GF-D8 (cell line): ENCODE measurements at places on chromosomes 11 and 22.

DNA sequence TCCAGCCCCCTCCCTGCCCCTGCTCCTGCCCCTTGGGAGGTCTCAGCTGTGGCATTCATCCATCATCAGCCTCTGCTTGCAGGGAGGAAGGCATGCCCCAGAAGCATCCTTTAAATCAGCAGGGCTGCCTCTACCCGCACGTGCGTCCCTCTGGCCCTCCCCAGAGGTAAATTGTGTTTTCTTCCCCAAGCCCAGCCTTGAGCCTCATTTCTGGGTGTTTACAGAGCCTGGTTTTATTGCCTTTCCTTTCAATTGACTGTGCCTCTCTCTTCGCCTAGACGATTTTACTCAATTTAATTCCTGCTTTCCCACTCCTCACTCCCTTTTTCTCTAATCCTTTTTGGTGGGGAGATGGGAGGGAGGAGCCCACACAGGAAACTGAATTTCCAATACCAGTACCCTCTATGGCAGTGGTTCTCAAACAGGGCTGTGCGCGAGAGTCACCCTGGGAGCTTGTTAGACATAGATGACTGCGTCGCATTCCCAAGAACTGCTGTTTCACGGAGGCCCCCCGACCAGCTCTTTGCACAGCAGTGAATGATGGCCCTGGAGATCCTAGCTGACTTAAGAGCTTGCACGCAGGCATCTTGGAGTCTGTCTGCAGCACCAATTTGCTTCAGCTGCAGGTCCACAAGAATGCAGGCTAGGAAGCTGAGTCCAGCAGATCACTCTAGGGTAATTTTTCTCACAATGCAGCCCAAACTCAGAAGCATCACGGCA is 15.1 kb upstream of the OAF start:
- DNase-seq = no peak

DNA sequence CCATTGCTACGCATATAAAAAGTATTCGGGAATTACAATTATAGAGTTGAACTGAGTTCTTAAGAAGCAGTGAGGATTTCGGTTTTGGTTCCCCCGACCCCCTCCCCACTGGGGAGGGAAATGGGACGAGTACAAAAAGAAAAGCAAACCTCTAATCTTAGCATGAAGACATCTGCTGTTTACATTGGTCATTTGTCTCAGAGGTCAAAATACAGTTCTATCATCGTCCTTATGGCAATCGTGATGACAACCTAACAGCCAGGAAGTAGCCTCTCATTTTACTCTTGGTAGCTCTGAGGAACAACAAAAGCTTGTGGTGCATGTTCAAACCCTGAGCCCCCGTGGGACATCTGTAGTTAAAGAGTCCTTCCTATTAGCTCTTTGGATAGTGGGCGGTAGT is 3.2 kb upstream of the PRSS23 start:
- no peak for DNase-seq

DNA sequence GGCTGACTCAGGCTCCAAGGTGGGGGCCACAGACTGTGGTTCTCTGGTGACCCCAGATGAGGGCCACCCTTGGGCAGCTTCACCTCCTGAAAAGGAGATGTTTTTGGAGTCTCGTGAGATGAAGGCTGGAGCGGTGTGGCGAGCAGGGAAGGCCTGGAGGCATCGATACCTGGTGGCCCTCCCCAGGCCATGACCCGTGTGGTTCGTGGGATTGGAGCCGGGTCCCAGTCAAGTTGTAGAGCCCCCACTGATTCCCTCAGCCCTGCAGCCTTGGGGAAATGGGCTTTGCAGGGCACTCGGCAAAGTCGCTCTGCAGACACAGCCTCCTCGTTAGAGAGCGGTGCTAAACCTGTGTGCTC is 1083.4 kb downstream of the BRD1 start:
- no peak for DNase-seq

GRCh38 chr11:2913019-2913431 is 16.2 kb downstream of the PHLDA2 start:
- DNase-seq = no peak

DNA sequence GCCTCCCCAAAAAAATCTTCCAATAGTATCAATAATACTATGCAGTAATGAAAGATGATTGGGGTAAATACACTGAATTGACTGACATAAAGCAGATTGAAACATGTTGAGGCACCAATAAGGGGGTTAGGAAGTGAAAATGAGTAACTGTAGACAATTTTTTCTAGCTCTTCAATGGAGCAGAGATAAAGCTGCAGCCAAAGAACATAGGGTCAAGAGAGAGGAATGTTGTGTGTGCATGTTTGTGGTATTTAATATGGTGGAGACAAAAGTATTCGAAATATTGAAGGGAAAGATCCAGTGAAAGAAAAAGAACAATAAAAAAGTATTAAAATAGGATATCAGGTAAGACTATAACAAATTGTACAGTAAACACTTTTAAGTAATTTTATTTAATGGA is 450.0 kb upstream of the CCDC179 start:
- DNase-seq = no peak

- DNase-seq = no peak
Measured at GRCh38 chr11:13769188-13769587, 100.7 kb downstream of the FAR1 start.

DNA sequence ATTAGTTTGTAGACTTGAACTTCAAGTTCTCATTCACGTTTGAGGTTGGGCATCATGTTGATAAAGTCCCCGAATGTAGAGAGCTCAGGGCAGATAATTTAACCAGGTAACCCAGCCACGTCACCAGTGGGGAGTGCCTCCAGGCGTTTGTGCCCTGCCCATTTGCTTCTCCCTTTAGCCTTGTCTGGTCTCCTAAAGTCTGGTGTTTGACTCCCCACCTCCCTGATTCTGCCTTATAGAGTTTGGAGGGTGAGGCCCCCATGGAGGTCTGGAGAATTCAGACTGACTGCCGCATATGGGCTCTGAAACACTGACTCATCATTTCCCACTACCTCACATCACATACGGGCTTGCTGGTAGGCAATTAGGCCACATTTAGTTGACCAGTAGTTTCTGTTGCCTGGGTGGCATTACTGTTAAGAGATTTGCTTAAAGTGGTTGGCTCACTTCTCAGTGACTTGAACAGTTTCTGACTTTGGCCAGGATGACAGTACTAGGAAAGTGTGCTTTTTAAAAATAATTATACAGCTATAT is 99.3 kb upstream of the GAL start:
- no peak for DNase-seq

DNA sequence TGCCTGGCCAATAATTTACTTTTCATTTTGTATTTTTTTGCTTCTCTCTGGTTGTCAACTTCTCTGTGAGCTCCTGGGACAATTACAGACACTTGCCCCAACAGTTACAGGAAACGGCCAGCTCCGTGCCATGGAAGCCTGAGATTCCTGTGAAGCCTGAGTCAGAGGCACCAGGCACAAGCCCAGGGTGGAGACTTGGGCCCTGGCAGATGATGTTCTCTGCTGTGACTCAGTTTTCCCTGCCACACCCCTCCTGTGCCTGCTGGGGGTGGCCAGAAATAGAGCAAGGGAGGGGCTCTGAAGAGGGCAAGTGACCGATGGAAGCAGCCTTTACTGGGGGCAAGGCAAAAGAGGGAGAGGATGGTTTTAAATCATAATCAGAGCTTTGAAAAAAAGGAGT is 4.9 kb downstream of the ATP5MGL start:
- DNase-seq = no peak

DNA sequence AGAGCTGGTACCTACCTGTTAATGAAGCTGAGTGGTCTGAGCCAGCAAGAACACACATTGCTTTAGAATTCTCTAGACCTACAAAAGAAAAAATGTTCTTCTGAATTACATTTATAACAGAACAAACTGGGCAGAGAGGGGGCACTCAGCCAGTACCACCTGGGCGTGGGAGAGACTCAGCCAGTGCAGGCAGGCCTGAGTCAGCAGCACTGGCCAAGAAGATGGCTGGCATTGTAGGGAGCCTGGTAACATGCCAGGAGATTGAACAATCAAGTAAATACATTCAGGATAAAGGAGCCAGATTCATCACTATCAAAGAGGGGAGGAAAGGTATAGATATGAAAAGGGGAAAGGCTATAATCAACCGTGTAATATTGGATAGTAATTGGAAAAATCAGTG is 19.9 kb downstream of the SERGEF start:
- DNase-seq = no peak

DNA sequence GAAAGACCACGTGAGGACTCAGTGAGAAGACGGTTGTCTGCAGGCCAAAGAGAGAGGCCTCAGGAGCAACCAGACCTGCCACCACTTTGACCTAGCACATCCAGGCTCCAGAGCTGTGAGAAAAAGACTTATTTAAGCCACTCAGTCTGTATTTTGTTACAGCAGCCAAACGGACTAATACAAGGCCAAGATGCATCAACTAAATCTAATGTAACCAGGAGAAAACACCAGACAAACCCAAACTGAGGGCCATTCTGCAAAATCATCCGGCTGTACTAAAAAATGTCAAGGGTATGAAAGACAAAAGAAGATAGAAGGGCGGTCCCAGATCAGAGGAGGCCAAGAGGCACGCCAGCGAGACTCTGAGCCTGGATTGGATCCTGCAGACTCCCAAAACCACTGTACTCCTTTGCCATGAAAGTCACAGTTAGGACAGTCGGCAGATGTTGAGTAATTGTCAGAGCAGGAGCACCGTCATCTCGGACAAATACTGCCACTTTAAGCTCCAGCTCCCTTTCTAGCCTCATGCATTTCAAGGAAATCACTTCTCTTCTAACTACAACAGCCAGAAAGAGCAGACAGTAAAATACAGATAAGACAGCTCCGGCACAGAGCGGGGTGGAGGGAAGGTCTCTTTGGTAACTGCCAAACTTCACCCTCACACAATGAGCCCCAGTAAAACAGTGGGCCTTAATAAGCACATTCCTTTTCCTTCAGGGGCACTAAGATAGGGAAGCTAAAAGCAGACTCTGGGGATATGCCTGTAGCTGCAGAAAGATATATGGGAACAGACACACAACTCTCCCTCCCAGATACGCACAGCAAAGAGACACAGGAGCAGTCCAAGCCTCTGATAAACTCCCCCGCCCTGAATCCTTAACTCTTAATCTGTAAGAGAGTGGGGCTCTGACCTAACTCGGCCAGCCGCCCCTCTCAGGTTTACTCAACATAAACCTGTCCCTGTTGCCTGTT is 3.5 kb upstream of the ZP1 start:
- DNase-seq = no peak

GRCh38 chr11:30244265-30244664 is 13.5 kb downstream of the FSHB start:
- DNase-seq = no peak

GRCh38 chr11:81112718-81113117 is 1620.9 kb downstream of the FAM181B start:
- DNase-seq = no peak

- DNase-seq = no peak
Measured at GRCh38 chr22:50245214-50246072, 620 bp upstream of the TUBGCP6 start.

DNA sequence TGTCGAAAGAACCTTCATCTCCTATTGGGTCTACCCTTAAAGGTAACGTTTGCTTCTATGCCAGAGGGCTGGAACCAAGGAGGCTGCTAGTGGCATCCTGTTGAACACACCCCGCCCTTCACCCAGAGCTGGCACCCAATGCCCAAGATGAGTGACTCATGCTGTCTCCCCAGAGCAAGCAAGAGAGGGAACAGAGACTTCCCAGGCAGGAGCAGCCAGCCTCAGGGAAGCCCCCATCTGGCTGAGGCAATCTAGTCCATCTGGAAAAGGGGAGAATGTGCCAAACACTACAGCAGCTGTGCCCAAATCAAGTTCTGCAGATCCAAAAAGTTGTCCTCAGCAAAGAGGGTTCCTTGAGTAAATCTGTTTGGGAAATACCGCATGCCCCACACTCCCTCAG is 91.9 kb upstream of the TP53I11 start:
- no peak for DNase-seq

GRCh38 chr22:46592390-46592872 is 27.8 kb upstream of the GRAMD4 start:
- no peak for DNase-seq

DNA sequence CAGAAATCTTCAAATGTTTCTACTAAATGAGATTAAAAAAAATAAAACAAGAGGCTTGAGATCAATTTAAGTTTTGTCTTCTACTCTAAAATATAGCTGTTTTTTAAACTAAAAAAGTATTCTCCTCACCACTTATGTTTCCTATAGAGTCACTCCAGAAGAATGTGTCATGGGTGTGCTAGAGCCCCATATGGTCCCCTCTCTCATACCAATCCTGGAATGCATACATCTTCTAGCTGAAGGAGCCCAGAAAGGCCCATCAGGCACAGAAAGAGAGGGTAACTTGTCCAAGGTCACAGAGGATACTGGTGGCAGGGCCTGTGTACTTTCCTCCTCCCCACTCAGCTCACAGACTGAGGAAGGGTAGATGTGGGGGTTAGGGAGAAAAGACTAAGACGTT is 34.4 kb downstream of the RELT start:
- no peak for DNase-seq

DNA sequence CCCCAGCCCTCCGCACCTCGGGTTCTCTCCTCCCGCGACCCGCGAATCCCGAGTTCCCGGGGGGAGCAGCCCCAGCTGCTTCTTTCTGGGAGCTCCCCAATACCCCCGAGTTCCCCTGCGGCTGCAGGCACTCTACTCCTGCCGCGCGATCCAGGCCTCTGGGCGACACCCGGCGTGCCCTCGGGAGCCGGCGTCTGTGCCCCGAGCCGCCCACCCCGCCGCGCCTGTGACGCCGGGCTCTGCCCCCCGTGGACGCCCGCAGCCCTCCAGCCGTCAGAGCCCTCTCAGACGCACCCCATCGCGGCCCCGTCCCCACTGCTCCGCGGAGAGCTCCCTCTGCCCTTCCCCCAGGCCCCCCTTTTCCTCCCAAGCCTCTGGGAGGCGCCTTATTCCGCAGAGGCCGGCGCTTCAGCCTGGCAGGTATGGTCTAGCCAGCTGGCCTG is 422 bp downstream of the GLB1L2 start:
- no peak for DNase-seq

DNA sequence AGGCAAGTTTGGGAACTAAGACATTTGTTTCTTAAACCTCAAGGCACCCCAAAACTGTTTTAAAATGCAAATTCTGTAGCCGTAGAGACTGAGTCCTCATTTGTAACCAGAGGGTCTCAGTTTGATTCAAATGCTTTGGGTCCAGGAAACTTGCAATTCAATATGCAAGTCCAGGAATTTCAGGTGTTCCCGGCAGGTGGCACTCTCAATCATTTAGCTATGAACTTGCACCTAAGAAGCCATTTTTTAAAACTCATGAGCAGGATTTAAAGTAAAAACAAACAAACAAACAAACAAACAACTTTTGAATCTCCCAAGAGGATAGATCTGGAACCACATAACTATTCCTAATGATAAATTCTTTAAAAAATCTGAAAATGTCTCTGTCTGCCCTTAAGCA is 8.7 kb upstream of the ABTB2 start:
- no peak for DNase-seq
